NCI-H774 (cell line): ENCODE measurements at places on chromosomes 2 and 18.

- DNase-seq: no peak
Measured at GRCh38 chr2:121776361-121776760, 20.9 kb downstream of the TSN start.

- no peak for DNase-seq
Measured at GRCh38 chr2:174718591-174718990, 45.7 kb downstream of the CHRNA1 start.

- no peak for DNase-seq
Measured at GRCh38 chr2:173090276-173090877, 14.7 kb downstream of the MAP3K20 start.

DNA sequence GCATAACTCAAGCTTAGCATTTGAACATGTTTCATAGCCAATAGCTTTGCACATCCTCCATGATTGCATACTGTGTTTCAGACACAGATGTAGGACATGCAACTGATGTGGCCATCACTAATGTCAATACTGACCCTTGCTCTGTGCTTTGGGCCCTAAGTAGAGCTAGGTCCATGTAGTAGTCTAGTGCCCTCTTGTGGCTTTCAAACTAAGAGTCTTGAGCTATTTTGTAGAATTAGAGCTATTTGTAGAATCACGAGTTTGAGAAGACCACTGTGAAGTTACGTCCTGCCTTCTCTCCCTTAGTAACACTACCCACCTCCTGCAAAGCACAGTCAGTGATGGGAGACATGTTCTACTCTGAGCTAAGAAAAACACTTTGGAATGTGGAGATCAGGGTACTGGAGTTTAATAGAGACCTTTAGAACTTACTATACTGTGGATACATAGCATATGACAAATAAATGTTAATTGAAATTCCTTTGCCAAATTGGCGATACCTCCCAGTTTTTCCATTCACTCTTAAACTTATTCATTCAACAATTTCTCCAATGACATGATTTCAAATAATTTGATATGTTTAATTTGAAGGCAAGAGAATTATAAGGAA is 306.5 kb upstream of the TNP1 start:
- peak; percentile 41 for DNase-seq

DNA sequence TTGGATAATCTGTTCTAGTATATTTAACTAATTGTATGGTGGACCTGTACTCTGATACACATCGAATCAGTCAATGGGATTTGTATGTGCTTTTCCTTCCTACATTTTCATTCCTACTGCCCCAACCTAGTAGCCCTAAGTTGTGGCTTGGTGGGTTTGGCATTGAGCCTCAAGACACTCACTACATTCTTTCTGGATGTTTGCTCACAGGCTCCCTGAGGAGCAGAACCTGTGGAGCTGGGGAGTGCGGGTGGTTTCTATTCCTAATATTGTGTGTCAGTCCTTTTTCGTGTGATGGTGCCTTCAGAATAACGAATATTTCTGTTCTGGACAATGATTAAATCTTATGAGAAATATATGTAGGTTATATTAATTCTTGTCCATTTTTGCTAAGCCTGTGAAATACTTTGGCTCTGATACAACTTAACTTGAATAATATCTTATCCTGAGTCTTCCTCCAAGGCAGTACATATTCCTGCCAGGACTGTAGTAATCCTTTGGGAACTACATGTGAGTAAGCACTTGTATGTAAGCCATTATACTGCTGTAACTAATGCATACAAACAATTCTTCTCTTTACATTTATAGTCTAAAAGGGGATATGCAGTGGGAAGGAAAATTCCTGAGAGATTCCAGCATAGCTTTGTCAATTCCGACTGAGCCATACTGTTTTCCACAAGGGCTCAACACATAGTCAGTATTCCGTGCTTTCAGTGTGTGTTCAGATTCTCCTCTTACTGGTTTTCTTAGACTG is 150.6 kb downstream of the AGPS start:
- no peak for DNase-seq

DNA sequence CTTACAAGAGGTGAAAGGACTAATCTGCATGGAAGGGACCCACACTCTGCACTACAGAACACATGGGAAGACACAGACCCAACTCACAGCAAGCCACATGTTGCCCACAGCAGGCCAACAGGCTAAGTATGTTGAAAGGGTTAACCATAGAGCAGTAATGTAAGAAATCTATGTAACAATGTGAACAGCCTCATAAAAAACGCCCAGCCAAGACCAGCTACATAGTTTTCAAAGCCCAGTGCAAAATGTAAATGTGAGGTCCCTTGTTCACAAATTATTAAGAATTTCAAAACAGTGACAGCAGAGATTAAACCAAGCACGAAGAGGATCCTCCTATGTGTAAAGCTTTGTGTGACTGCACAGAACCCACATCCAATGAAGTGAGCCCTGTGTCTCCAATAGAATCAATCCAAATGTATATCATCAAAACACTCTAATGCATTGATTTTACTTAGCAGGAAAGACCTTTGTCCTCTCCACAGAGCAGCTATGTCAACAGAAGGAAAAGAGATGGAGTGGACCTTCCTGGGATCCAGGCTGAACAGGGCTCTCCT is 210.1 kb downstream of the AGPS start:
- DNase-seq: no peak

- DNase-seq: no peak
Measured at GRCh38 chr2:127611076-127611925, 34.7 kb upstream of the GPR17 start.

DNA sequence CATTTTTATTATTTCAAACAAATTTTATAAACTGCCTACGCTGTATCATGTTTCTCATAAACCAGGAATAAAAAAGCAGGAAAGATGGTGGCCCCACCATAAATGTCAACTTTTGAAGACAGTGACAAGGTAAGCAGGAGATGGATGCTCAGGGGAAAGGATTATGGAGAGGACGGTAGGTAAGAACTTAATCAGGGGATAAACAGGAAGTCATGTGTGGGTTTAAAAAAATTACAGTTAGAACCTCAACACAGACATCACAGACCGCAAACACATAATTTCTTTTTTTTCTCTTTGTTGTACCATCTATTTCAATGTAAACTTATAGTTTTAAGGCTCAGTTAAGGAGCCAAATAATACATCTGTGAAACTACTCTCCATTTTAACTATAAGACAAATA is 575.2 kb upstream of the SLC8A1 start:
- no peak for DNase-seq

GRCh38 chr2:96251721-96252292 is 14.0 kb downstream of the TMEM127 start:
- no peak for DNase-seq

DNA sequence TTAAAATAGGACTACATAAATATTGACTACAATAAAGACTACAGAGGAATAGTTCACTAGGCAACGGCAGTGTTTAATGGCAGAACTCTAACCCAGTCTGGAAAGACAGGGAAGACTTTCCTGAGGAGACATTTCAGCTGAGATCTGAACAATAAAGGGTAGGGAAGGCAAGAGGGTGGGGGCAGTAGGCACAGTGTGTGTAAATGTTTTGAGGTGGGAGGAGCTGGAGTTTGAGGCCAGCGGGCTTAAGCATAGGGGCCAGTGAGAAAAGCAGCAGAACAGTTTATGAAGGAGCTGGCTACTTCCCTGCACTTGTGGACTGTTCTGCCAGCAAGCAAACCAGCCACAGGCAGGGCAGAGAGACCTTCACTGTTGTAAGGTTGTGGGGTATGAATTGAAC is 76.6 kb upstream of the UGP2 start:
- DNase-seq: no peak

- no peak for DNase-seq
Measured at GRCh38 chr2:46887028-46887885, 28.3 kb downstream of the MCFD2 start.

GRCh38 chr18:13159579-13159978 is 59.0 kb upstream of the LDLRAD4 start:
- peak; percentile 17 for DNase-seq

DNA sequence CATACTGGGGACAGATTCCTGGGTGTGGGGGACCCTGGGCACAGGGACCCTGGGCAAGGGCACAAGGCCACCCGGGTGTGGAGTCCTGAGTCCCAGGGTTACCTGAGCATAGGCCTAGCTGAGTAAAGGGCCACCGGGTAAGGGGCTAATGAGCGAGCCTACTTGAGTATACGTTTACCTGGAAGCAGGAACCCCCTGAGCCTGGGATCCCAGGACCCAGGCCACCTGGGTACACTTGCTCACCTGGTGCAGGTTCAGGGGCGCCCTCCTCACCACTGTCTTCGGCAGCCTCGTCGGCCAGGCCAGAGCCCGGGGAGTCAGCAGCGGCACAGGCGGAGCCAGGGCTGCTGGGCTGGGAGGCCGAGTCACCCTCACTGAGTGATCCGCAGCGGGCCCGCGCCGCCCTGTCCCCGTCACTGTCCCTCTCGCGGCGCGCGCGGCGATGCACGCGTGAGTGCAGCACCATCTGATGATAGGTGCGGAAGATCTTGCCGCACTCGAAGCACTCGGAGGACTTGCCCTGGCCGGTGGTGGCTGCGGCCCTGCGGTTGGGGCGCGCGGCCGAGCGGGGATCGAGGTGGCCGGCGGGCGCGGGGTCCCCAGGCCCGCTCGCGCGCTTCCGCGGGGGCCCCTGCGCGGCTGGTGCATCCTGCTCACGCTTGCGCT is 53.9 kb downstream of the ZNF516 start:
- DNase-seq: no peak

- DNase-seq: no peak
Measured at GRCh38 chr2:203280428-203281064, 41.7 kb downstream of the CYP20A1 start.

- DNase-seq: peak; percentile 3
Measured at GRCh38 chr18:70195852-70196434, 9.5 kb downstream of the RTTN start.

- peak; percentile 67 for DNase-seq
Measured at GRCh38 chr2:37350034-37350433, 5.6 kb downstream of the QPCT start.

GRCh38 chr18:27996801-27997272 is 180.1 kb downstream of the CDH2 start:
- DNase-seq: no peak

DNA sequence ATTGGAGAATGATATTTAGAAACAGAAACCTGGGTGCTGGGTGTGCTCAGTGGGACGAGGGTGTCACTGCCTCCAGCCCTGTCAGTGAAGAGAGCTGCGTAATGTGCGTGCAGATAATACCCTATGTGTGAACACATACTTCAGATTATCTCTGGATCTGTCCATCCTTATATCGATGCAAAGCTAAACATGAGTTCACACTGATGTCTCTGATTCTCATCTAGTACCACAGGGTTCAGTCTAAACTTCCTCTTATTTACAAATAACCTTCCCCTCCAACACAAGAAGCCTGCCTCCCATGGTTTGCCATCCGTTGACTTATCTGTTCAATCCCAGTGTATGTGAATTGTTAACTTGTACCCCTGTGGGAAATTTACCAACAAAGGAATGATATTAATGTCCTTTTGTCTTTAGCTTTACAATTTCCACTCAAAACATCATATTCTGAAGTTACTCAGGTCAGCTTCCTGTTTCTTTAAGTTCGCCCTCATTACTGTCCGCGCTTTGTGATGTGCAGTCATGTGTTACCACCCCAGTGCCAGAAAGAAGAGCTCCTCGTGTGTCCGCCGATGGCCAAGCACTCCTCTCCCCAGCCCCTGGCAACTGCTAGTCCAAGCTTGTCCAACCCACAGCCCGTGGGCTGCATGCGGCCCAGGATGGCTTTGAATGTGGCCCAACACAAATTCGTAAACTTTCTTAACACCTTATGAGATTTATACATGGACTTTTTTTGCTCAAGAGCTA is 108.2 kb downstream of the RTP5 start:
- no peak for DNase-seq

- no peak for DNase-seq
Measured at GRCh38 chr2:46389417-46389916, 89.9 kb upstream of the TMEM247 start.

- no peak for DNase-seq
Measured at GRCh38 chr2:89763581-89764485, 1072.4 kb downstream of the RPIA start.

DNA sequence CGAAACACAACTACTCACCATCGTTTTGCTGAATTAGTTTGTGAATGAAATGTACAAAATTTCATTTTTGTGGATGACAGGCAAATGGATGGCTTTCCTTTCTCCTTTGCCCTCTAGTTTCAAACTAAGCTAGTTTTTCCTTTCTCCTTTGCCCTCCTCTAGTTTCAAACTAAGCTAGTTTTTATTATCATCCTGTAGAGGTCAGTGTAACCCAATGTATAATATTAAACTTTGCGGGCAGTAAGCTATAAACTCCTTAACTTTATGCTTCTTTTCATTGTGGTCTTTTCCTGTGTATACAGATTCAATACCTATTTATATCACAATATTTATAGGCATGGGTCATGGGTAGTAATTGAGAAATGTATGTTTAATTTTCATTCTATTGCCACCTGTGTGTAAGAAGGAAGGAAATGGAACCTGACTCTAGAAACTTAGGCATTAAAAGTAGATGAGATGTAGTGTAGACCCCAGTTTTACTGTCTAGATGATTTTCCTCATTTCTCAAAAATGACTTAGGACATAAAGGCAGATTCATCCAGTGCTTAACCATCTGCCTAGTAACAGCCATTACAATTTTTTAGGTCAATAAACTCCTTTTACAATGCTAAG is 58.1 kb downstream of the MAP3K19 start:
- peak; percentile 8 for DNase-seq

- DNase-seq: no peak
Measured at GRCh38 chr2:238927746-238928519, 80.0 kb downstream of the TWIST2 start.

- DNase-seq: no peak
Measured at GRCh38 chr2:73114273-73114867, 1.6 kb upstream of the RAB11FIP5 start.

GRCh38 chr2:213068676-213069359 is 82.6 kb downstream of the IKZF2 start:
- DNase-seq: no peak

- no peak for DNase-seq
Measured at GRCh38 chr2:233603520-233603919, 13.9 kb upstream of the UGT1A8 start.

DNA sequence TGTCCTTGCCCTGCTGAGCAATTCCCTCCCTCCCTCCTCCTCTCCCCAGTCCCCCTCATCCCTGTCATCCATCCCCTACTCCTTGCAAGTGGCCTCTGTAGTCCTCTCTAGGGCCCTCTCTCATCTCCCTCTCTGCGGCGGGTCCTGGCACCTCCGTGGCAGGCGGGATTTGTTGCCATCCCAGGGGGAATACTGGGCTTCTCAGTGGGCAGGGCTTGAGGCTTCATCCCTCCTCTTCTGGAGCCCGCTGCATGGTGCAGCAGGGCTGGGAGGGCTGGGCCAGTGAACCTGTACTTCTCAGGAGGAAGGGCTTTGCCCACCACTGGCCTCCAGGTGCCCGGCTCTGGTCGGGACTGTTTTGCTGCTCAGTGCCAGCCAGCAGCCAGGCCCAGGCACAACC is 216.2 kb downstream of the TFCP2L1 start:
- DNase-seq: no peak
